ENCODE measurements at places on chromosomes 4 and X.

DNA sequence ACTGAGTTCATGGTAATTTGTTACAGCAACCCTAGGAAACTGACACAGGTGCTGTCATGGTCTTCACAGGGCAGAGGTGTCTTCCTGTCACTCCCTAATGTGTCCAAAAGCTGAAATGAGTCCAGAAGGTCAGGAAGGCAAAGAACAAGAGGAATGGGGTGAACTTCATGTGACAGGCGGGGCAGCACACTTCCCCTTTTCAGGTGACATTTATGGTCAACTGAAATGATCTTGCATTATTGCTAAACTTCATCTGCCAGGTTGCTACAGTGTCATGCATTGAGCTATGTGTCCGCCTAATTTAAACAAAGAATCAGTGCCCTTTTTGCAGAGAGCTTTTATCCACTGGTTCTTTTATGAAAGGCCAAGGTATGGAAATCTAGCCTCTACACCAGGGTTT lies 15.9 kb upstream of the CCDC149 start:
- no peak for DNase-seq

DNA sequence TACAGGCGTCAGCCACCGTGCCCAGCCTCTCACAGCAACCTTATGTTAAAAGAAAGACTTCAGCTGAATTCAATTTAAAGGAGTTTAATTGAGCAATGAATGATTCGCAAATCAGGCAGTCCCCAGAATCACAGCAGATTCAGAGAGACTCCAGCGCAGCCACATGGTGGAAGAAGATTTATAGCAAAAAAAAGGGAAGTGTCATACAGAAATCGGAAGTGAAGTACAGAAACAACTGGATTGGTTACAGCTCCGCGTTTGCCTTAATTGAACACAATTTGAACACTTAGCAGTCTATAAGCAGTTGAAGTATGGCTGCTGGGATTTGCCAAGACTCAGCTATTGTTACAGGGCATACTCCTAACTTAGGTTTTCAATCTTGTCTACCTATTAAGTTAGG lies 19.8 kb downstream of the CENPVL3 start:
- no peak for DNase-seq

- DNase-seq = no peak
Measured at GRCh38 chr4:140244328-140244727, 90.3 kb upstream of the MAML3 start.

GRCh38 chrX:29024871-29025270 lies 437.6 kb downstream of the IL1RAPL1 start:
- DNase-seq = no peak

DNA sequence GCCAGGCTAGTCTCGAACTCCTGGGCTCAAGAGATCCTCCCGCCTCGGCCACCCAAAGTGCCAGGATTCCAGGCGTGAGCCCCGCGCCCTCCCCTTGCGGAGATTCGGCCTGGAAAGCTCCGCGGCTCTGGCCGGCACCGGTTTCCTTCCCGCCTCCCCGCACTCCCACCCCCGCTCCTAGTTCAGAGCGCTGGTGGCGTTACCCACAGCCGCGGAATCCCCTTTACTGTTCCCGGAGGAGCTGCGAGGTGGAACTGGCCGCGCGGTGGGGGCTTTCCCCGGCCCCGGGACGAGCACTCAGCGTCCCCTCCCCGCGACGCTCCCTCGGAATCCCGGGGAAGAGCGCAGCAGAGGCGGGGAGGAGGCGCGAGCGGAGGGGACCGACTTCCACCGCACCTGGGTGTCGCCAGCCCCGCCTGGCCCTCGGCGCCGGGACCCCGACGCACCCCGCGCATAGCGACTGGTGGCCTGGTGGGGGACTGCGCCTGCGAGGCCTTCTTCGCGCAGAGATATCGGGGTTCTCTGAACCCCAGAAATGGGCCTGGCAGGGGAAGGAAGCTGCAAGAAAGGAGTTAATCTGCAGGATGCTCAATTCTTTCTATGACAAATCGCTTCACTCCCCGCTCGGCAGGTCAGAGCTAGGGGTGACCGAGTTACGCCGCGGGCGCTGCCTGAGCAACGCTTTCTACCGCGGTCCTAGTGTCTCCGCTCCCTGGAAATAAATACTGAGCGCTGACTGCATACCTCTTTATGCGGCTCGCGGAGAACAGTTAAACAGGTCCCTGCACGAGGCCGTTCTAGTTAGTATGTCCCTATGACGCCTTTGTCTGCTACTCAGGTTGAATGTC lies 14.6 kb upstream of the SLC25A4 start:
- DNase-seq = no peak

- no peak for DNase-seq
Measured at GRCh38 chr4:187183346-187183745, 459.7 kb upstream of the FAT1 start.

DNA sequence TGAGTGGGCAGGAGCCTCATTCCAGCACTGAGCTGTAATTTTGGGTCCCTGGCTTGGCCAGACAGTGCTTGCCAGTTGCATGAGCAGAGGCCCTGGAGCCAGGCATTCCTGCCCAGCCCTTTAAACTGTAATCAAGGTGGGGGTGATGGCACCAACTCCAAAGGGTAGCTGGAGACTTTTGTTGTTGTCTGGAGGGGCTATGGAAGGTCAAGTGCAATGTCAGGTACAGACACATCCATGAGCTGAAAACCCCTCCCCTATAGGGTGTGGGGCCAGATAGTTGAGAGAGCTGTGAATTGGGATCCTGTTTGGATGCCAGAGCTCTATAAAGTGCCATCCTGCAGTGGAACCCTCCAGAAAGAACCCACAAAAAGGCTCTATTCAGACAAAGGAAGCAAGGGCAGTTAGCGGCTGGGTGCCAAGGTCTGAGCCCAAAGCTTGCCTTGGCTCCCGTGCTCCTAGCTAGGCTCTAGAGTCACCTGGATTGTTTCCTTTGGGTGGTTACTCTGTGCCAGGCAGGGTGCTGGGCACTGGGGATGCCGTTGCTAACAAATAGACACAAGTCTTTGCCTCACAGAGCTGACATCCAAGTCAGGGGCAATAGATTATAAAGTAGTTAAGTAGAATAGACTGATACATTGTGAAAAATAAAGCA lies 163.0 kb downstream of the EFNB1 start:
- no peak for DNase-seq

- no peak for DNase-seq
Measured at GRCh38 chrX:39972340-39972739, 125.4 kb downstream of the BCOR start.

GRCh38 chr4:30094887-30095286 lies 625.3 kb upstream of the PCDH7 start:
- DNase-seq = no peak

GRCh38 chr4:95572304-95572991 lies 23.7 kb upstream of the UNC5C start:
- no peak for DNase-seq

DNA sequence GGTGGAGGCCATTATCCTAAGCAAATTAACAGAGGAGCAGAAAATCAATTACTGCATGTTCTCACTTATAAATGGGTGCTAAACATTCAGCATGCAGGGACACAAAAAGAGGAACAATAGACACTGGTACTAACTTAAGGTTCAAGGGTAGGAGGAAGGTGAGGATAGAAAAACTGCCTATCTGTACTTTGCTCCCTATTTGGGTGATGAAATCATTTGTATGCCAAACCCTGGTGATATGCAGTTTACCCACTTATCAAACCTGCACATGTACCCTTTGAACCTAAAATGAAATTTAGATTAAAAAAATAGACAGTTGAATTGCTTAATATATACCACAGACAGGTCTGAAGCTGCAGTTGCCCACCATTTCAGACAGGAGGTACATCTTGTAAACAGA lies 143.3 kb upstream of the KLHL4 start:
- DNase-seq = no peak

- DNase-seq = no peak
Measured at GRCh38 chr4:108626056-108626455, 5.7 kb downstream of the RPL34 start.

DNA sequence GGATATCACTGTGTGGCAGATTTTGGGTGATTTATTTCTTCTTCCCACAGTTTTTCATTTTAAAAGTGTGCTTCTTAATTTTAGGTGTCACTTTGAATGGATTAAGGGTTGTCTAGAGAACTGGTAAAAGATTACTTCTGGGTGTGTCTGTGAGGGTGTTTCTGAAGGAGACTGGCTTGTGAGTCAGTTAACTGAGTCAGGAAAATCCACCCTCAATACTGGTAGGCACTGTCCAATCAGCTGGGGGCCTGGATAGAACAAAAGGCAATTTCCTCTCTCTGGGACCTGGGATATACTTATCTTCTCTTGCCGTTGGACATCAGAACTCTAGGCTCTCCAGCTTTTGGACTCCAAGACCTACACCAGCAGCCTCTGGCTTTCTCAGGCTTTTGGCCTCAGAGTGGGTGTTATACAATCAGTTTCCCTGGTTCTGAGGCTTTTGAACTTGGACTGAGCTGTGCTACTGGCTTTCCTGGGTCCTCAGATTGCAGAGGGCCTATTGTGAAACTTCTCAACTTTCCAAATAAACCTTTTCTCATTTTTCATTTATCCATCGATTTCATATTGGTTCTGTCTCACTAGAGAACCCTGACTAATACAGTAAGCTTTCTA lies 413.1 kb downstream of the GBA3 start:
- no peak for DNase-seq

- no peak for DNase-seq
Measured at GRCh38 chr4:183264614-183265013, 55.5 kb downstream of the CLDN22 start.

GRCh38 chr4:83388313-83388676 lies 53.6 kb upstream of the HPSE start:
- no peak for DNase-seq

DNA sequence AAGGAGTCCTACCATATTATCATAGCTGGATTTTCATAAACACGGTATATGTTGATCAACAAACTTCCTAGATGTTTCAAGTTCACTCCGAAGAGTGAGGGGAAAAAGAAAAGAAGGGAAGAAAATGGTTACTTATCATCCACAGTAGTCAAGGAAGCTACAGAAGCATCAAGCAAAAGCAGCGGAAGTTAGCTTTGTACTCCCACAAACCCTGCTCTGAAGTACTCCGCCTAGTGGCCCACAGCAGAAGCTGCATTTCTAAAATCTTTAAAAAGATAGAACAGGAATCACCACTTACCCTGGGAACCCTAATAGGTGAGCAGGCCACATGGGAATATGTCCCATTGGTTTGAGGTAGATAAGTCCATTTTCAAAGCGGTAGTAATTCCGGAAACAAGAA lies 28.5 kb upstream of the FRG1 start:
- DNase-seq = no peak

Measured in GM12864 (cell line).